Posterior cingulate gyrus (tissue), 11 donors: ENCODE measurements at places on chromosomes 12 and 14.

- no peak for DNase-seq
Observed at GRCh38 chr12:50929831-50930230, 22.5 kb upstream of the HIGD1C start.

DNA sequence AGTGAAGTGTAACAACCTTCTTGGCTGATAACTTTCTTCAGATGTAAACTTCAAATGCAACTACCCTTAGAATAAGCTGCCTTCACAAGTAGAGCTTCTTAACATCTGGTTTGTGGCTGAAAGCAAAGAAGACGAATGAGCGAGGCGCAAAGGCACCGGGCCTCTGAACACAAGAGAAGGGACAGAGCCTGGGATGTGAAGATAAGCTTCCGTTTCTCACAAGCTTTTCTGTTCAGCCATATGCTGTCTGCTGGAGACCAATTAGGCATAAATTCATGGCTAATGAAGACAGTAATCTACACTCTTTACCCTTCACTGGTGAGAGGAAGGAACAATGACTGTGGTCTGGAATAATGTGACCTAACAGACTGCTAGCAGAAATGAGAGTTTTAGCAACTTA lies 195.2 kb downstream of the ATXN7L3B start:
- DNase-seq = no peak

DNA sequence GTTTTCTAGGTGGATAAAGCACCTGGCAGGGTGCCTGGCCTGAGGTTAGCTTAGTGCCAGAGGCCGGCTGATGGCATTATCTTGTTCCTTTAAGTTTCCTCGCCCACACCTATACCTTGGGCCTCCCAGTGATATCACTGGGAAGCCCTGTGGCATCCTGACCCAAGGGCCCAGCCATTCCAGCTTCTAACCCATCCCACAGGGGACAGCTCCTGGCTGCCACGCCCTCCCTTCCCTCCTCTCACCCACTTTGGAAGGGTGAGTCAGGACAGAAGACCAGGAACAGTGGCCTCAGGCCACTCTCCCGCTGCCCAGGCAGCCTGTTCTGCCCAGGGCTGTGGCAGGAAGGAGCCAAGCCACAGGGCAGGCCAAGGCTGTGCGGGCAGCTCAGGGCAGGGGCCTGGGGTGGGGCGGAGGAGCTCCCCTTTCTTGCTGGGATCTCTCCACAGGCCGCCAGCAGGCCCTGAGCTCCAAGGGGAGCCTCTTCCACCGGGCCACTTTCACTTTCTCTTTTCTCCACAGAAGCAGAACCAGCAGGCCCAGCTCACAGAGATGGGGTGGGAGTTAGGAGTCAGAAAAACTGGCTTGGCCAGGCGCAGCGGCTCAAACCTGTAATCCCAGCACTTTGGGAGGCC lies 75.1 kb downstream of the IRF2BPL start:
- DNase-seq = no peak

DNA sequence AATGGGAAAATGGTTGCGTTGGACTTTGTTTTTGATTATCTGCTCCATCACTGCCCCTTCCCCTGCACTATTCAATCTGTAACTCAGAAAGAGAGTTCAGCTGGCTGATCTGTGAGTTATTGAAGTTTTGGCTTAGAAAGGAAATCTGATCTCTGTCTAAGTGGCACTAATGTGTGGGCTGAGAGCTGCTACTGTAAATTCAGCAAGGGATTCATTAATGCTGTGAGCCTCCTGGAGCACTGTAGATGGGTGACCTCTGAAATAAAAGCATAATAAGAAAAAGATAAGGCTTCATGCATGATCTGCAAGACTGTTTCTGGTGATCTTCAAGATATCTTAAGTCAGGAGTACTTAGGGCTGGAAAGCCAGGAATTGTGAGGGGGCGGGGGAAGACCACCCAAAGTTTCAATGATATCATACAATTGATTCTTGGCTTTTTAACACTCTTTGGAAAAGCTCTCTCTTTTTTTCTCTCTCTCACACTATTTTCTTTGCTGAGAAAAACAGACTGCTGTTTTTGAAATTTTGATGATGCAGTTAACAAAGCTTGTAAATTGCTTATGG lies 101.1 kb downstream of the C12orf75 start:
- DNase-seq = no peak

GRCh38 chr12:104694711-104695110 lies 238.0 kb downstream of the CHST11 start:
- DNase-seq = no peak

- no peak for DNase-seq
Observed at GRCh38 chr12:93916402-93916801, 232.0 kb upstream of the PLXNC1 start.

DNA sequence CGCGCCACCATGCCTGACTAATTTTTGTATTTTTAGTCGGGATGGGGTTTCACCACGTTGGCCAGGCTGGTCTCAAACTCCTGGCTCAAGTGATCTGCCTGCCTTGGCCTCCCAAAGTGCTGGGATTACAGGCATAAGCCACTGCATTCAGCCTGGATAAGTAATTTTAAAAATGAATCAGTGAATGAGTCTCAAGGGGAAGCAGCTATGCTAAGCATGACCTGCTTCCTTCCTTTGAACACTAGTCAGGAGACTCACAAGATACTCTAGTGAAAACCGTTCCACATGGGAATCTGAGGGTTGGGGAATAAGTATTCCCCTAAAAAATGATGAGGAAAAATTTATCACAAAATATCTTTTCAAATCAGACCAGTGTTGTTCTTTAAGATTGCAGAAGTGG lies 10.7 kb upstream of the FAM234B start:
- no peak for DNase-seq

- peak; percentile 73 for DNase-seq
Observed at GRCh38 chr12:104790296-104791125, 167.6 kb downstream of the SLC41A2 start.

DNA sequence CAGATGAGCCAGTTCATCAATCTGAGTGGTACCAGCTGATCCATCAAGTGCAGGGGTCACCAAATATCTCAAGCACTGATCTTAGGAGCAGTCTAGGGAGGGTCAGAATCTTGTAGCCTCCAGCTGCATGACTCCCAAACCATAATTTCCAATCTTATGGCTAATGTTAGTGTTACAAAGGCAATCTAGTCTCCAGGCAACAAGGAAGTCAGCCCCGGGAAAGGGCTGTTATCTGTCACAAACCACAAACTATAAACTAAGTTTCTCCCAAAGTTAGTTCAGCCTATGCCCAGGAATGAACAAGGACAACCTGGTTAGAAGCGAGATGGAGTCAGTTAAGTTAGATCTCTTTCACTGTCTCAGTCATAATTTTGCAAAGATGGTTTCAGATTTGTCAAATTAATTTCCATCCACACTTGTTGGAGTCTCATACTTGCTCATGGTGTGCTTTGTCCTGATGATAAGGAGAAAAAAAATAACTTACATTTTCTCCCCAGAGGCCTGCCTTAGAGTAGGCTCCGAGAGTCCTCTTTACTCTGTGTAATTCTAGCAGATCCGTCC lies 3.9 kb upstream of the ABHD4 start:
- no peak for DNase-seq

DNA sequence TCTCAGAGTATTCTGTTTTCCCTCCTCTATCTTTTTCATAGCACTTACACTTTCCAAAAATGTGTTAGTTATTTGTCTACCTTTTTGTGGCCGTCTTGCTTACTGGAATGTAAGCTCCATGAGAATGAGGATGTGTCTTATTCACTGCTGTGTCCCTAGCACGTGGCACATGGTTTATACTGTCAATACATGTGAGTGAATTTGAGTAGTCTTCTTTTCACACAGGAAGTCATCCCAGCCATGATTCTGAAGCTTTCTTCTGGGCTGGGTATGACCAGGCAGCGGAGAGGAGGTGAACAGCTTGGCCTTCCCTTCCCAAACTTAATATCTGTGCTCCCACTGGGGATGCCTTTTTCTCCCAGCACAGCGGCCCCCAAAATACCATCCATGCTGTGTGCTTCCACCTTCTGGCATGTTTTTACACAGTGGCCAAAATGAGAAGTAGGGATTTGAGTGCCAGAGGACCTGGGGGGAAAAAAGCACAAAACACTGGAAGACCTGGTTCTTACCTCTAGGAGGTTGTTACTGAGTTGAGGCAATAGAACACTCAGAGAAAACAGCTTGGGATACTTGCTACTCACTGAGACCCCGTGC lies 10.3 kb downstream of the PLEKHG3 start:
- no peak for DNase-seq

- no peak for DNase-seq
Observed at GRCh38 chr12:105107171-105107493, 399 bp upstream of the WASHC4 start.

GRCh38 chr12:97481428-97481827 lies 18.8 kb downstream of the RMST start:
- DNase-seq = no peak

- DNase-seq = peak; percentile 93
Observed at GRCh38 chr14:91897106-91897701, 29.9 kb upstream of the TC2N start.

GRCh38 chr14:31884776-31885379 lies 192.2 kb upstream of the ARHGAP5 start:
- DNase-seq = no peak

- DNase-seq = no peak
Observed at GRCh38 chr12:95874452-95874851, 15.7 kb downstream of the SNRPF start.

- DNase-seq = peak; percentile 77
Observed at GRCh38 chr12:123253641-123254459, 17.8 kb downstream of the CDK2AP1 start.

DNA sequence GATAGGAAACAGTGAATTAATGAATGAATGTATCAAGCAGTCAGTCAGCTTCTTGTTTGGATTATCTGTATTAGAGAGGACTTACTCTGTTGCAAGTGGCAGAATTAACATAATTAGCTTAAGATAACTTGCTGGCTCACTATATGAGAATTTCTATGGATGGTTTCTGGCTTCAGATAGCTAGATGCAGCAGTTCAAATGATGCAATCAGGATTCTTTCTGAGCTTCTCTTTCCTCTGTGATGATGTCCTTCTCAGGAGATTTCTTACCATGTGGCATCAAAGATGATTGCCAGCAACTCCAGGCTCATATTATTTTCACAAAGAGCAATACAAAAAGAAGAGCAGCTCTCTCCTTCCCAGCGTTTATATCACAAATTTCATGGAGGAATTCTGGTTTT lies 30.7 kb downstream of the FRMD6 start:
- DNase-seq = no peak

DNA sequence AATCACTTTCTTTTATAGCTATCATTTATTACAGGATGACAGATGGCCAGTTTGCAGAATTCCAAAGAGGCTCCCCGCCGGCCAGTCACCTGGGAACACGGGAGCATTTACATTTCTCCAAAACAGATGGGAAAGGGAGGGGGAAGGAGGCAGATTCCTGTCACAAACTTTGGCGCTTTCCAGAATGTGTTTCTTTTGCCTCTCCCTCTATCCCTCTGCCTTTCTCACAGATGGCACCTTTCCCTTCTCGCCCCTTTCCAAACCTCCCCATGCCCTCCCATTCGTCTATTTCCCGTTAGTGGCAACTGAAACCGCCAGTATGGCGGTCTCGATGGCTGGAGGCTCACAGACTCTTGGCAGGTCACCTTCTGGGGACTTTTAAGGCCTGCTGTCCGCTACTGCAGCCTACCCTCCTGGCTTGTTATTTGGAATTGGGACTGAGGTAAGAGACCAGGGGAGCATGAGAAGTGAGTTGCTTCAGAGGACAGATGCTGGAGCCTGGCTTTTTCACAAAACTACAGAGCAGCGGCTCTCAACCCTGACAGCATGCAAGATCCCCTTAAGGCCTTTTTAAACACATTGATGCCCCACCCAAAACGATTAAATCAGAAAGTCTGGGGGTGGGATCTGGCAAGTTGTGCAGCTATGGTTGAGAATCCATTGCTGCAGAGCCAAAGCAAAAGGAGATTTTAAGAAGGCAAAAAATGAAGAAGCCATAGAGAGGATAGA lies 161.5 kb upstream of the VASH1 start:
- no peak for DNase-seq

DNA sequence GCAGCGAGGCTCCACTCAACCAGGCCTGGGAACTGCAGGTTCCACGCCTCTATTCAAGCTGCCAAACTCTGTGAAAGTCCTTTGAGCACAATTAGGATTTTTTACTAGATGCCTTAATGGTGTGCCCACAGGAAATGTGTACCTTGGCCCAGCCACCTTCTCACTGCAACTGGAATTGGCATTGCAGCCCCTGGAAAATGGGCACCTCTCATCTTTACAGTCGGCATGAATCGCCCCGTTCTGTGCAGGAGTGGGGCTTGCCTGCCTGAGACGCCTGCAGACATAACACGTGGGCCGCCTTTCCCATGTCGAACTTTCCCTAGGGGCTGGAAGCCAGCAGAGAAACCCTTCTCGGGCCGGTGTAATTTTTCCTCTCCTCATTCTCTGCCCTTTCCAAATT lies 42.0 kb upstream of the ELK3 start:
- no peak for DNase-seq

GRCh38 chr14:104119119-104119487 lies 19.3 kb upstream of the KIF26A start:
- peak; percentile 57 for DNase-seq

- no peak for DNase-seq
Observed at GRCh38 chr12:73714655-73715054, 823.0 kb upstream of the ATXN7L3B start.

DNA sequence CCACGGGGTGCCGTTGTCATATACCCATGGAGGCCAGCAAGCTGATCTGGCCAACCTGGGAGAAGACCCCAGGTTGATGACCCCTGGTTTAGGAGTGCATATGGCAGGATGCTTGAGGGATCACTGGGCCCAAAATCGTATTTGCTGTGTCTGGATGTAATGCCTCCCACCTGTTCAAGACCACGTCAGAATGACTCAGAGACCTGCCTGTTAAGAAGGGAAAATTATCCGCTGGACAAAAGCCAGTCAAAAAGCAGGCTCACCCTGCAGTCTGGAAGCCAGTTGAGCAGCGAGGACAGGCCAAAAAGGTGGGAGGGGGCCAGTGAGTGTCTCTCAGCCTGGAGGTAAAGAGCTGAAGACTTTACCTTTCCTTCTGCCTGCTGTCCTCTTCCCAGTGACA lies 449.2 kb downstream of the DPF3 start:
- DNase-seq = no peak

DNA sequence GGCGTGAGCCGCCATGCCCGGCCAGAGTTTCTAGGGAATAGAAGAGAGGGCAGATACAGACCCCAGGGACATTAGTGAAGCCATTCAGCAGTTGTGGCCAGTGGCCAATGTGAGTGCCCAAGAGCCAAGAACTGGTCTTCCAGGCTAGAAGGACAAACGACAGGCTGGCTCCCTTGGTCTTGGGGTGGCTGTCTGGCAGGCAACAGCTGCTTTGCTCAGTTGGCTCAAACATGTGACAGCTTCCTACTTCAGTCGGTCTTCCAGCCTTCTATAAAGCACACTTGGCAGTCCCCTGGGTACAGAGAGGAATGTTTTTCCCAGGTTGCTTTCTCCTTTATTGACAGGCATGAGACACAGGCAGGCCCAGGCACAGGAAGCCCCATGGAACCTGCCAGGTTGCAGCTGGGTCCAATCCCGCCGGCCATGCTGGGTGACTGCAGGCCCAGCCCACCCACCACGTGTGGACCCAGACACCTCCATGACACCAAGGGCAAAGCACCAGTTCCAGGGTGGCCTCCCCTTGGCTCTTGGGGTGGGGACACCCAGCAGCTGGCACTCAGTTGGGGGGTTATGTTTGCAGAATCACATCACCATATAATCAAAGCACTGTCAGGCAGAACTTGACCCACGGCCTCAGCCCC lies 15.4 kb downstream of the CHGA start:
- DNase-seq = no peak
